ENCODE measurements at places on chromosomes 3 and 15. TPM values are rescaled to one million over a fixed set of nuclear protein-coding genes. Genes with fewer than 3 reads are reported as not detected.

ZNF501 gene
- total RNA-seq = not detected

INSYN1 gene
- total RNA-seq = 1.9 TPM

CKMT1A gene
- total RNA-seq = 1.8 TPM

ISL2 gene
- 3.8 TPM for total RNA-seq

ISLR gene
- 0.43 TPM for total RNA-seq

RAB43 gene
- 5.5 TPM for total RNA-seq

FURIN gene
- 65.2 TPM for total RNA-seq

ACOX2 gene
- total RNA-seq = 11.0 TPM

EMC7 gene
- 149 TPM for total RNA-seq

CADPS gene
- not detected for total RNA-seq

DUT gene
- total RNA-seq = 114 TPM

SKIL gene
- 34.2 TPM for total RNA-seq
